ENCODE measurements at places on chromosomes 5 and 9.

GRCh38 chr5:32916648-32917047 is 205.5 kb downstream of the NPR3 start:
- no peak for DNase-seq

DNA sequence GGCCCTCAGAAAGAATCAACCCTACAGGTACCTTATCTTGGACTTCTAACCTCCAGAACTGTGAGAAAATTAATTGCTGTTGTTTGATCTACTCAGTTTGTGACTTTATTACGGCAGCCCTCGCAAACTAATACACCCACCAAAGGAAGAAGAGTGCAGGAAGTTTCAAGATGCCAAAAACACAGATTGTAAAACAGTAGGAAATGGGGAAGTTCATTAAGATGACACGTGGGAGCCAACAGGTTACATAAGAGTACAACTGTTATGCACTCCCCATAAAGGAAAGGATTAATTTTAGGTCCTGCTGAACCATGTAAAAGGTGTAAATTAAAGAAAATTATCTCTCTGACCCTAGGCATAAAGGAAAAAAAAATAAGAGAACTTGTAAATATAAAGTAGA is 294.3 kb downstream of the EPB41L4A start:
- DNase-seq = no peak

- DNase-seq = no peak
Observed at GRCh38 chr9:98580956-98581355, 127.8 kb downstream of the GABBR2 start.

DNA sequence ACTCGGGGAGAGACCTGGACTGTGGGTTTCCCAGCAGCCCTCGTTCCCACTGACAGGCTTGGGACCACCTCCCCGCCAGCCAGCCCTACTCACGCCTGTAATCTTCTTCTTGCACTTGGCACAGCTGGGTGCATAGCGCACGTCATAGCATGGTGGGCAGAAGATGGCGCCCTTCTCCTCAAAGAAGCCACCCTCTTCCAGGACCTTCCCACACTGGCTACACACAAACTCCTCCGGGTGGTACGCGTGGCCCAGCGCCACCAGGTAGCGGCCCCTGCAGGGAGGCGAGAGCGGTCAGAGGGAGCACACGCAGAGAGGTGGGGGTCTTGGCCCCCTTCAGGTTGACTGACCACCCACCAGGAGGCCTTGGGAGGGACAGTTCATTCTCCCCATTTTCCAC is 9.4 kb downstream of the PDLIM7 start:
- no peak for DNase-seq

GRCh38 chr5:172044631-172045314 is 38.3 kb upstream of the FBXW11 start:
- DNase-seq = no peak

- DNase-seq = no peak
Observed at GRCh38 chr9:16406526-16407225, 463.8 kb downstream of the BNC2 start.

DNA sequence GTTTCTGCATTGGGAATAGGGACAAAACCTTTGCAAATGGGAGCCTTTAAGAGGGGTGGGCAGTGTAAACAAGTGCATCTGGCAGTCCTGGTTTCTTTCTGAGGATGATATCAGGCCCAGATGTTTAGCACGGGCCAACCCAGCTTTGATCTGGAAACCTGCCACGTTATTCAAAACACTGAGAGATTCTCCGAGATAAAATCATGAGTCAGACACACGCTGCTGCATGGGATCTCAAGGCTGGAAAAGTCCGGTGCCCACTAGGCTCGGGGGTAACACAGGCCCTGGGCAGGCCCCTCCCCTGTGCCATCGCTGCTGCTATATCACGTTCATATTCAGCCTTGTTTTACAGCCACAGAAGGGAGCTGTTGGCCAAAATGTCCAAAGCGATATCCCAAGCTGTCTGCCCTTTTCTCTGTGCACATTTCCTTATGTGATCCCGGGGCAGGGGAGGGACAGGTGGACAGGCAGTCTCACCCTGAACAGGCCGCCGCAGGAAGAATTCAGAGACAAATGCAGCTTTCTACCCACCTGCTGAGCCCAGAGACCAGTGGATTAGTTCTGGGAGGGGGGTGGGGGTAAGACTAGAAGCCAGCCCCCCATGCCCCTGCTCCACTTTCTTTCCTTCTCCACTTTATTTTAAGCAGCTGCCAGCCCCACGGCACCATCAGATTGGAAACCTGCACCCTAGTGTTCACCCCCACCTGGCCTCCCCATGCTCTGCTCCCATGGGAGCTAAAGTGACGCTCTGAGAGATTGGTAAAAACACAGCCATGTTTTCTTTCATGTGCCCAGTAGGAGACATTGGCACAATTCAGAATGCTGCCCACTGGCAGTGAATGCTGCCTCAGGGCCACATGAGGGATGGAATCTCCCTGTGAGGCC is 63.1 kb downstream of the TMOD1 start:
- no peak for DNase-seq

DNA sequence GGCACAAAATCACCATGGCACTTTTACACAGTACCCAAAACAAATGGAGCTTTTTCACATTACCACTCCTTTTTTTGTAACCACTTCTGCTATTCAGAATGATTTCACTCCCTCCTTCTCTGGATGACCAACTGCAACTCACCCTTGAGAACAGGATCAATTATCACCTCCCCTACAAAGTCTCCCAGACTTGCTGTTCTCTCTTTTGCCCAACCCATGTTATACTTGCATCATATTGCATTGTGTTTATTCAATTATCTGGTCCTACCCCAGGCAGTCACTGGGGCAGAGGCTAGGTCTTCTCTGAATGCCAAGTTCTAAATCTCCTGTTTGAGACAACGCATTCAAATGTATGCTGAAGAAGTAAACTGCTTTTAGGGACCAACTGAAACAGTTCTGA is 96.0 kb downstream of the GPR21 start:
- DNase-seq = no peak

DNA sequence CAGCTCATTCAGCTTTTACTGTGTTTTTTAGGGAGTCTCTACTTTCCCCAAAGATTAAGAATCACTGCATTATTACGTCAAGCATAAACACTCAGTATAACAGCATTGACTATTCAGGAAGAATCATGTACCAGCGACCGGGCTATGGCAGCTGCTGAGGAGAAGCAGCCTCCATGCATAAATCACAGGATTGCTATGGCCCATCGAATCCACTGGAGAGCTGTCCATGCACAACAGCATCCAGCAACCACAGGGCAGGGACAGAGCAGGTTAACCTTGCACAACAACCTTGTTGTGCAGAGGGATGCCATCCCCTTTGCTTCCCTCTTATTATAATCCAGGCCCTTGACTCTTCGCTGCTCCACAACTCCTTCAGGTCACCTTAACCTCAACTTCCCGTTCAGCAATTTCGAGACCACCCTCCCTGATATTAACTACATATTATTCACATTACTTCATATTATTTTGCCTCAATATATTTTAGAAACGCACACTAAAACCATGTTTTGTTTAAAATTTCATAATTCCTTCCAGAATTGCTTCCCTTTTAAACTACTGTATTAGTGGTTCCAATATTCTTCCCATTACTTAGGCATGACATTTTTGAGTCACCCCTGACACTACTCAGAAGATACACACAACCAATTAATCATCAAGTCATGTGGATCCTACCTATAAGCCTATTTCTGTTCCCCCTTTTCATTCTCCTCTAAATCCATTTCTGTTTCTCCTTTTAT is 991 bp downstream of the IARS1 start:
- no peak for DNase-seq

DNA sequence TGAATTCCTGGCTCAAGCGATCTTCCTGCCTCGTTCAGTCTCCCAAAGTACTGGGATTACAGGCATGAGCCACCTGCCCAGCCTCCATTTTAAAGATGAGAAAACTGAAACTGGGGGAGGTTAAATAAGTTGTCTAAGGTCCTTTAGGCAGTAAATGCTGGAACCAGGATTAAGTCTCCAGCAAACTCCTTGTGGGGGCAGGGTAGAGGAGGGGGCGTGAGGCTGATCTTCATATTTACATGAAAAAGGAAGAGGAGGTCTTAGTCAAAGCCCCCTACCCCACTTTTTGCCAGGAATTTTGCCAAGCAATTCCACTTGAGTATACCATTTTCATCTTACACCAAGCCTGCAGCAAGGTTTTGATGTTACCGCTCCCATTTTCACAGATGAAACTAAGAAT is 76.6 kb upstream of the NR4A3 start:
- no peak for DNase-seq

- no peak for DNase-seq
Observed at GRCh38 chr9:8095672-8096086, 296.1 kb upstream of the DMAC1 start.

DNA sequence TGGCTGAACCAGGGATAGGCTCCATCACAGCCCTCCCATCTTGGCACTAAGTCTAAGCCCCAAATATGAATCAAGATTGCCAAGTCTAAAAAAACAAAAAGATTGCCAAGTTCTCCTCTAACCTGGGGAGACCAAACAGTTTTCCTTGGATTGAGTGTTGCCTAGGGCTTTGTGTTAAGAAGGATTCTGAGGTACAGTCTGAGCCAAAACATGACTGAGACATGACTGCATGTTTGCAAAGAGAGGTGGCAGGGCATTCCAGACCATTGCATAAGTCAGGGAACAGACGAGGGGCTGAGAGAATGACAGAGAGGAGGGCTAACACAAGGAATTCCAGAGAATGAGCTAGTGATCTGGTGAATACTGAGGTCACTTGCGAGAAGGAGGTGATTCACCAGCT is 11.4 kb downstream of the LAMC3 start:
- no peak for DNase-seq

DNA sequence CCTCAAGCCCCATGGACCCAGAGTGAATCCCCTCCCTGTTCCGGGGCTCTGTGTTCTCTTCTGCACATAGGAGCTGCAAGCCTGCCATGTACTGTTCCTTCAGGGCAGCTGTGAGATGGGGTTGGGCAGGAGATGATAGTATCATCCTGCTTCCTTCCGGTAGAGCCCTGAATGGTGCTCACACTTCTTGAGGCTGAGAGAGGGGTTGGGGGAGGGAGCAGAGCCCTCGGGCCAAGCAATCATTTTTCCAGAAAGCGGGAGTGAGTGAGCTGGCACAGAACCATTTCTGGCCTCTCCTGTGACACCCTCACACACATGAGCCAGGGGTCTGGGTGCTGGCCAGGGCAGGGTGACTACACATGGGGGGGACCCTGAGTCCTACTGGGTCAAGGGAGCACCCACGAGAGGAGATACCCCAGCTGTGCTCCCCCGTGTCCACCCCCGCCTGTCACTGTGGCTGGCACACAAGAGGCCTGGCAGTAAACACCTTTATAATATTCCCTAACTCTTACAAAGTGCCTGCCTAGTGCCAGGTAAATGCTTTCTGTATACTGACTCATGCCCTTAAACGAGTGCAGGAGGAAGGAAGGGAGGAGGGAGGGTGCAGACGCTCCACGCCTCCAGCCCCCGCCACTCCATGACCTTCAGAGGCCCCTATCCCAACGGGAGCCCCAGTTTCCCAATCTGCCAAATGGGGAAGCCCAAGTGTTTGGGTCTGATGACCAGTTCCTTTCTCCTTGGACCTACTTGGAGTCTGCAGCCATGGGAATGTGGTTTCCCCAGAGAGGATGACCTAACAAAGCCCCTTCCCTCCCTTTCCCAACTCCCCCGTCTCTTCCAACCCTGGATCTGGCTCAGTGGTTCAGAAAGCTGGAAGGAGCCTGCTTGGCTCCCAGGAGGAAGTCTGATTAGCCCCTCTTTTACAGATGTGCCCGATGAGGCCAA is 15.5 kb downstream of the AKNA start:
- DNase-seq = no peak

DNA sequence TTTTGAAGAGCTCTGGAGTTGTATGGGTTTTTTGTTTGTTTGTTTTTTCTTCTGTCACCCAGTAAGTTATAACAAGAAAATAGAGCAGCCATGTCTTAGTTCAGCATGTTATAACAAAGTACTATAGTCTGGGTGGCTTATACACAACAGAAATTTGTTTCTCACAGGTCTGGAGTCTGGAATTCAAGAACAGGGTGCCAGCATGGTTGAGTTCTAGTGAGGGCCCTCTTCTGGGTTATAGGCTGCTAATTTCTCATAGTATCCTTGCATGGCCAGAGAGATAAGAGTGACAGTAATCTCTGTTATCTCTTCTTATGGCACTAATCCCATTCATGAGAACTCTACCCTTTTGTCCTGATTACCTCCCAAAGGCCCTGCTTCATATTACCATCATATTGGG is 114.7 kb downstream of the GIN1 start:
- no peak for DNase-seq

DNA sequence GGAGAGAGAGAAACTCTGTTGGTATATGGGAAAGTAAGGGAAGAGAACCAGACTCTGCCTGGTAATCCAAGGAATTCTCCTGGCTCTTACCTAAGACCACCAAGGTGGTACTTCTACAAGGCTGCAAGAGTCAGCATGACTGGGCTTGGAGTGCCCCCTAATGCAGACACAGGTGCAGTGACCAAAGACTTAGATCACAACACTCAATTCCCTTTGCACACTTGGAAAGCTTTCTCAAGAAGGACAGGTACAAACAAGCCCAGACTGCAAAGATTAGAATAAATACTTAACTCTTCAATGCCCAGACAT is 25.2 kb downstream of the UGT3A2 start:
- no peak for DNase-seq

DNA sequence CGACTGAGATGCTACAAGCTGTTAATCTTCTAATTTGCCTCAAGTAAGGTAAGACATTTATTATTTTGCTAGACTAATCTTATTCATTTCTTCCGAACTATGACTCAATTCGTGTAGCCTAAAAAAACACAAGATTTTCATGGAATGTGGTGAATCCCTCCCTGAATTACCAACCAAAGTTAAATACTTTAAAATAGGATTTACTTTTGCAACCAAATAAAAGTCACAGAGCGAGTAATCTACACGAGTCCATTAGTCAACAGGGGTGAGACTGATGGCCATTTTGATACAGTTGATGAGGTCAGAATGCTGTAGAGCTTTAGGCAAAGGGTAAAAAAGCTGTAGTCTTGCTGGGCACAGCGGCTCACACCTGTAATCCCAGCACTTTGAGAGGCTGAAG is 13.1 kb upstream of the BNC2 start:
- DNase-seq = no peak

- no peak for DNase-seq
Observed at GRCh38 chr5:43074987-43075318, 34.8 kb upstream of the ANXA2R start.

GRCh38 chr5:10374046-10375022 is 20.8 kb downstream of the MARCHF6 start:
- DNase-seq = no peak

- DNase-seq = no peak
Observed at GRCh38 chr5:96822686-96823459, 15.1 kb upstream of the ERAP1 start.

- DNase-seq = no peak
Observed at GRCh38 chr5:74042959-74043358, 417.0 kb downstream of the ARHGEF28 start.

DNA sequence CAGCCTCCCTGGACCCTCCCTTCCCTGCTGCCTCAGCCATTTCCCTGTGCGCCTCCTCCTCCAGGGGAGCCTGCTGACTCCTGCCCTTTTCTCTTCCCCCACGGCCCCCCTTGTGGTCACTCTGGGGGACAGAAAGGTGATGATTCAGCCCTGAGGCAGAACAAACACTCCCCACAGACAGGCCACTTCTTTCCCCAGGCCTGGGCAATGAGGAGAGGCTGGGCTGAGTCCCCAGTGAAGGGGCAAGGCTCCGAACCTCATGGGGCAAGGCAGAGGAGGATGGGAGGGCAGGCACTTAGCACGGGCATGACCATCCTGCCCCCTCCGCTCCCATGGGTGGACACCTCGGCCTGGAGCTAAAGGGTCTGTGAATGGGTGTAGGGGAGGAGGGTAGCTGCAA is 21.0 kb downstream of the CSF1R start:
- no peak for DNase-seq

- no peak for DNase-seq
Observed at GRCh38 chr9:71285191-71285656, 163.8 kb upstream of the TRPM3 start.
